Stimulated activated CD4-positive, alpha-beta T cell treated with anti-CD3 and anti-CD28 coated beads, Interleukin-4, amount 100 ng/mL, for 4 hours (primary cell): ENCODE measurements at places on chromosomes 11 and 22.

GRCh38 chr11:77590194-77590782, 535 bp downstream of the AQP11 start:
- no peak for DNase-seq

GRCh38 chr11:70135625-70136059, 57.5 kb downstream of the ANO1 start:
- no peak for DNase-seq

DNA sequence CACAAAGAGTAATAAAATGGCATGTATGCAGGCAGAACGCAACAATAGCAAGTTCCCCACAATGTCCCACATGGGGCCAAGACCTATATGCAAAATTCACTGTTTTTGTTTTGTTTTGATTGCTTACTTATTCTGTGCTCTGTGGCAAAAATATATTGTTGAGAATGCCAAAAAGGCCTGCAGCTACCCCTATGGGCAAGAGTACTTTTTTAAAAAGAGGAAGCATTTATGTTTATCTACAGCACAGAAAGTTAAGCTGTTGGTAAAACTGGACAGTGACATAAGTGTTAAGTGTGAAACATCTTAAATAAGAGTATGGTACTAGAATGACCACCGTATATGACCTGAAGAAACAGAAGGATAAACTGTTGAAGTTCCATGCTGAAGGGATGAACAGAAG, 301.9 kb upstream of the ZC3H12C start:
- no peak for DNase-seq

- DNase-seq = no peak
Measured at GRCh38 chr11:1397146-1397861, 7.6 kb downstream of the BRSK2 start.

DNA sequence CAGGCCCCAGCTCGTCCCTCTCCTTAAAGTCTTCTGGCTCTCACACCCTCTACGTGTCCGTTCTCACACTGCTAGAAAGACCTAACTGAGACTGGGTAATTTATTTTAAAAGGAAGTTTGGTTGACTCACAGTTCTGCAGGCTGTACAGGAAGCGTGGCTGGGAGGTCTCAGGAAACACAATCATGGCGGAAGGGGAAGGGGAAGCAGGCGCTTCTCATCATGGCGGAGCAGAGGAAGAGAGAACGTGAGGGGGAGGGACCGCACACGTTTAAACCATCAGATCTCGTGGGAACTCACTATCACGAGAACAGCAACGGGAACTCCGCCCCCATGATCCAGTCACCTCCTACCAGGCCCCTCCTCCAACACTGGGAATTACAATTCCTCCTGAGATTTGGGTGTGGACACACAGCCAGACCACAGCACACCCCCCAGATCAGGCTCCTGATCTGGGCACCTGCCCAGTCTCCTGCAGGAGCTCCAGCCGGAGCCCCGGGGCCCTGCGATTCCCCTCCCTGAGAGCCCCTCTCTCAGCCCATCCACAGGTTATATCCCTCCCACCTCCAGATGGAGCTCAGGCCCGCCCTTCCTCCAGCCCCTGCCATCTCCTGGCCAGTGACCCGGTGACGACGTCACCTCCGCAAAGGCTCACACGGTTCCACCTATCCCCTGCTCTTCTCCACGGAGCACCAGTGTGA, 170.2 kb downstream of the BRD1 start:
- DNase-seq = peak; percentile 66

DNA sequence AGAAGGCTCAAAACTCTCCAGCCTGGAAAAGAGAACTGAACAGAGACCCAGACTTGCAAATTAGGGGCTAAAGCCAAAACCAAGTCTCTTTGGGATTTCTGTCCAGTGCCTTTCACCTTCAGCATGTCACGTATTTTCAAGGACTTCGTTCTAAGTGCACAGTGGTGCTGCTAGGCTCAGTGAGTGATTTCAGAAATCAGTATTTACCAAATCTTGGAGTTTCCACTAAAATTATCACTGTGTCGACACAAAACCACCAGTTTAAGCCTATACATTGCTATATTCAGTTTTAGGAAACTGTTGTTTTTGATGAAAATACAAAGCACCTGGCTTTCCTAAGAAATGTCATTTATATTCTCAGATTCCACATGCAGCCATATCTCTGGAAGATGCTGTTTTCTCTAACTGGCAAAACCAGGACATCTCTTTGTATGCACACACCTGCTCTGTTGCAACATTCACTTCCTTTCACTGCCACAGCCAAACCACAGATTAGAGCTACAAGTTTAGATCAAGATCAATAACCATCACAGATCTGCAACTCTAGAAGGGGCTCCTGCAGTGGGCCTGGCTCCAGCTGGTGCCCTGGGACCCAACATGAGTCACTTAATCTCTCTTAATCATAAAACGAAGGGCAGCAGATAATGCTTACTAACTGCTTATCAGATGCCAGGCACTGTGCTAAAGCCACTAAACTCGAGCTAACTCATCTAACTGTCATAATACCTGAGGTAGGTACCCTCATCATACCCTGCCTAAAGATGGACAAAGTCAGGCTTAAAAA, 22.3 kb downstream of the SMCO4 start:
- no peak for DNase-seq

DNA sequence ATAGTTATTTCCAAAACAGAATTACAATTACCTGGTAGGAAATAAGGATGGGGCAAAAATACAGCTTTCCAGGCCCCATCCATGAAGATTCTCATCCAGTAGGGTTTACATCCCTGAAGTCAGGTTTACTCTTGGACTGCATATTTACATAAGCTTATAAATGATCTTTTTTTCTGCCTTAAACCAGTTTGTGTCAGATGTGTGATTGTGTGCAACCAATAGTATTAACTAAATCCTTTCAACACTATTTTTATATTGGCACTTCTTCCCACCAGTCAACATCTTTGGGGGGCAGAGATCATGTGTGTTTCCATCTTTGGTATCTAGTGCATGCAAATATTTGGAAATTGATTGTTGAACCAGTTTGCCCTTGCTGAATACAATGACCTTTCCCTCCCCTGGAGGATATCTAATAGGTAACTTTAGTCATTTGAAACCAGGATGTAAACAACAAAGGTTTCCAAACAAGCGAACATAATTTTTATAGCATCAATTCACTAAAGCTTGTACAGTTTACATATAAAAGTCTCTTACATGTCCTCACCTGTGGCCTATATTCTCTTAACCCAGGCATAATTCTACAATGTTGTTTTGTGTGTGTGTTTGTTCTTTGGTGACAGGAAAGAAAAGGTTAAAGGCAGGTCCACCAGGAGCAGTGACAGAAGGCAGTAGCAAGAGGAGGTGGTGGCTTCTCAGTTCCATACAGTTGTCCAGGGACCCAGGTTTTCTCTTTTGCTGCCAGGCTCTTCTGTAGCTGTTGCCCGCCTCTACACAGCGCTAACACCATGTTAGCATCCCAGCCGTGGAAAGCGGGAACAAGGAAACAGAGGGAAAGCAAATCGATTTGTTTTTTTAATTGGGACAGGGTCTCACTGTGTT, 1.7 kb upstream of the ME3 start:
- DNase-seq = no peak

DNA sequence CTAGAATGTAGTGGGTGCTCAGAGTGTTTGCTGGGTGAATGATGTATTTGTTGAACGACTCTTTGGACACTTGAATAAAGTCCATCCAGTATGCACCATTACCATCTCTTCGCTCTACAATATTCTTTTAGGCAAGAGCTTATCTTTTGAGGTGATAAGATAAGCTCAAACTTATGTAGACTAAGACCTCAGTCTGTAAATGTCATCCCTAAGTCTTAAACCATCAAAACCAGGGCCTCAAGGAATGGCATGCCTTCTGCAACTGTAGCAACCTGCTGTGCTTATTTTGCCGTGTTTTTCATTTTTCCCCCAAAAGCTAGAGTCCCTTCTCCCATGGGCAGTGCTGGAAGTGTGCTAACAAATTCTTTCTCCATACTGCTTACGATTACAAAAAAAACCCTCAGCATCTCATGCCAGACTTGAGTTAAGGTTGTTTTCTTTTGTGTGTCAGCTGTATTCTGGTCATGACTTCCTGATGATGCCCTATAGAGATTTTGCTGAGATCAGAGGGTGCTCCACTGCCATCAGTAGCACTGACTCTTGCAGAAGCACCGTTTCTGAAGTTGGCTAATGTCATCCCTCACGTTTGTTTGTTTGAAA, 27.8 kb downstream of the LIMK2 start:
- no peak for DNase-seq

GRCh38 chr11:73388265-73389133, 12.3 kb downstream of the RELT start:
- DNase-seq = no peak

DNA sequence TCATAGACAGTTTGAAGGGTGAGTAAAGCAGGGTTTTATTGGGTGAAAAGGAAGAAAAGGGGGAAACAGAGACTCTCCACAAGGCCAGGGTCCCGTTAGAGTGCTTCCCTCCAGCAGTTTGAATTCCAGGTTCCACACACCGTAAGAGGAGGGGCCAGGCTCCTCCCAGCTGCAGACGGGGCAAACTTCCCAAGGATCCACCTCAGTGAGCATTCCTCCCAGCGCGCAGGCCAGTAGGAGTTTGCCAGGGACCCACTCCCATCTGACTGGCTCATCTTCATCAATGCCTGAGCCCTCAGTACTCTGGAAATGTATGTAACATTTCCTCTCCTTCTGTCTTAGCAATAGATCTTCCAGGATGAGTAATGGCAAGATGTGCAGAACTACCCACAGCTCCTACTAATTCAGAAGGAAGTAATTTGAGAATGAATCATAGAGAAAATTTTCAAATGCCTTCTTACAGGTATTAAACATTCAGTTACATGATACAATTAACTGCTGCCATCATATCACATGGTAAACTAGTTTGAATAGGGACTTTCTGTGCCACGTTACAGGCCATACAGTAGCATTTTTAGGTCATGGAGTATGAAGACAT, 34.0 kb upstream of the TRPC6 start:
- no peak for DNase-seq

GRCh38 chr22:37860796-37861421, 11.7 kb downstream of the EIF3L start:
- DNase-seq = no peak

DNA sequence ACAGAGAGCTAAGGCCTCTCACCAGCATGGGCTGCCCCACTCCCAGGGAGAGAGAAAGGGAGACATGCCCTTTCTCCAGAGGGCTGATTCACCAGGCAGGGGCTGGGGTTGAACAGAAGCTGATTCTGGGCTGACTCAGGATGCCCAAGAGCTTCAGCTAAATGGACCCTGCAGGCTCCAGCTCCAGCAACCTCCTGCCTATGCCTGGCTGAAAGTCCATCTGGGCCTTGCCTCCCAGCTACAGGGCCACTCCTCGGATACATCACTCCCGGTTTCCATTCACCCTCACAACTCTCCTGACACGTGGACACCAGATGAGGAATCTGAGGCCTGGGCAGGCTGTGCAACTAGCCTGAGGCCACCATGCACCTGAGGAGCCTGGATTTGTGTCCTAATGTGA, 215.5 kb downstream of the BUD13 start:
- no peak for DNase-seq

DNA sequence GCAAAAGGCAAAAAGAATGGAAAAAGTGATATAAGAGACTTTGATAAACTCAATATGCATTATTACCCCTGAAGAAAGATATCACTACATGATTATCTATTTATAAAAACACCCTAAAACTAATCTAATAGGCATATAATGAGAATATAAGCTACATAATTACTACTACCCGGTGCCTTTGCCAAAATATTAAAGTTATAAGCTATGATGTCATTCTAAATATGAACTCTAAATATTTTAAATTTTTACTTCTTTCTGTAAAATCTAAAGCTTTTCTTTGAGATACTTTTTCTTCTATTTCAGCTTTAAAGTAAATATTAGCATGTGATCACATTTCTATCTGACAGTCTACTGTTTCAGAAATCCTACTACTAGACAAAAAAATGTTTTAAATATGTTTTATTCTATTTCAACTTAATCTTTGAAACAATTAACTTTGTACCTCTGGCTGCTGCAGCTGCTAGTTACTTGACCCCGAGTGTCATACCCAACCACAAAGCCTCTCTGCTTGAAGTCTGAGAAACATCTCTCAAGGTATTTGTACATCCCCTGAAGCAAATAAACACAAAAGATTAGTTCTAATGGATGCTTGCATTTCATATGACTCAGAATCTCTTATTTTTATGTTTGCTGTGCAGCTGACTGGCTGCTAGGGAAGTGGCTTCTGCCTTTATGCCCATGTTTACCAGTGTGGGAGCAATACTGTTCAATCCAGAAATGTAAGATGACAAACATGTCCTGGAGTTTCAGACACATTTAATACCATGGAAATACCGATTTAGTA, 26.8 kb downstream of the PGM2L1 start:
- no peak for DNase-seq

- no peak for DNase-seq
Measured at GRCh38 chr22:19814428-19814827, 40.2 kb downstream of the GNB1L start.

- no peak for DNase-seq
Measured at GRCh38 chr11:122808478-122808869, 29.8 kb upstream of the CRTAM start.

- no peak for DNase-seq
Measured at GRCh38 chr11:114050258-114050927, 9.1 kb upstream of the ZBTB16 start.

DNA sequence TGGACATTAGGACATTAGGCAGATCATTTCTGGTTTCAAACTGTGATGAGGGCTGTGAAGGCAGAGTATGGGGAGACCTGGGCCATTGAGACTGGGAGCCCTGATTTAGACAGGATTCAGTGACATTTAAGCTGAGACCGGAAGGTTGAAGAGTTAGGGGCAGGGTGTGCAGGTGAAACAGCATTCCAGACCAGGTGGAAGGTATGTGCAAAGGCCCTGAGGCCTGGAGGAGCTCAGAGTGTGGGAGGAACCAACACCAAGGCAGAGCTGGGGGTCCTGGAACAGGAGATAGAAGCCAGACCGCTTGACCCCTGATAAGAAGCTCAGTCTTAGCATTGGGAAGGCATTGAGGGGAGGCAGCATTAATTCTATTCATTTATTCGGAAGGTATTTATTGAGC, 32.5 kb downstream of the ZC3H7B start:
- no peak for DNase-seq

GRCh38 chr22:26597026-26597425, 7.1 kb upstream of the TPST2 start:
- DNase-seq = no peak

- no peak for DNase-seq
Measured at GRCh38 chr11:15291885-15292284, 177.2 kb downstream of the INSC start.

- no peak for DNase-seq
Measured at GRCh38 chr11:119363081-119363850, 16.8 kb upstream of the MFRP start.

- DNase-seq = no peak
Measured at GRCh38 chr11:126185259-126186024, 26.0 kb downstream of the RPUSD4 start.

- no peak for DNase-seq
Measured at GRCh38 chr11:7019500-7020182, 505 bp downstream of the ZNF214 start.
